NCI-H146 (cell line): ENCODE measurements at places on chromosomes 2 and 18.
A peak's percentile ranks its signal among the peaks of the same experiment; 100 is the strongest.

DNA sequence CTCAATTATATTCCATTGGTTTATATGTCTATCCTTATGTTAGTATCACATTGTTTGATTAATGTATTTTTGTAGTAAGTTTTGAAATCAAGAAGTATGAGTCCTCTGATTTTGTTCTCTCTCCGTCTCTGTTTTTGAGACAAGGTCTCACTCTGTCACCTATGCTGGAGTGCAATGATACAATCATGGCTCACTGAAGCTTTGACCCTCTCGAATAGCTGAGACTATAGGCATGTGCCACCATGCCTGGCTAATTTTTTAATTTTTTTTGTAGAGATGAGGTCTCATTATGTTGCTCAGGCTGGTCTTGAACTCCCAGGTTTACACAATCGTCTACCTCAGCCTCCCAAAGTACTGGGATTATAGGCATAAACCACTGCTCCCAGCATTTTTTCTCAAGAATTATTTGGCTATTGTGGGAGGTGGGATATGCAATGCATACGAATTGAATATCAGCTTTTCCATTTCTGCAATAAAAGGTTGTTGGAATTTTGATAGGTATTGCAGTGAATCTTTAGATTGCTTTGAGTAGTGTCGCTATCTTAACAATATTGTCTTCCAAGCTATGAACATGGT is 17.7 kb upstream of the GORASP2 start:
- no peak for DNase-seq

- DNase-seq, result no peak
Measured at GRCh38 chr18:36408606-36409005, 111.1 kb downstream of the FHOD3 start.

GRCh38 chr18:79523736-79524180 is 128.0 kb downstream of the NFATC1 start:
- DNase-seq, result no peak

DNA sequence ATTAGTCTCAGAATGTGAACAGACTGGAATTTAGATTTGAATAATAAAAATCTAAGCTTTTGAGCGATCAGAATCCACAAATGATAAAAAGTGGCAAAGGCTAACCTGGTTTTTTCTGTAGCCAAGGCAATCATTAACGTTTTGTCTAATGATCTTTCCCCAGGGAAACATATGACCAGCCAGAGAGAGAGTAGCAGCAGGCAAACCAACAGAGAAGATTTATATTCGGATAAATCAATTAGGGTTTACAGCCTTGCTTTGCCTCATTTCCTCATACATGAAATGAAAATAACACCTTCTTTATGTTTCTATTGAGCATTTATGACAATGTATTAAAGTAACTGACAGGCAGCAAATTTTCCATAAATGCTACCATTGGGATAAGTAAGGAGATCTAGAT is 14.5 kb downstream of the TIA1 start:
- no peak for DNase-seq

DNA sequence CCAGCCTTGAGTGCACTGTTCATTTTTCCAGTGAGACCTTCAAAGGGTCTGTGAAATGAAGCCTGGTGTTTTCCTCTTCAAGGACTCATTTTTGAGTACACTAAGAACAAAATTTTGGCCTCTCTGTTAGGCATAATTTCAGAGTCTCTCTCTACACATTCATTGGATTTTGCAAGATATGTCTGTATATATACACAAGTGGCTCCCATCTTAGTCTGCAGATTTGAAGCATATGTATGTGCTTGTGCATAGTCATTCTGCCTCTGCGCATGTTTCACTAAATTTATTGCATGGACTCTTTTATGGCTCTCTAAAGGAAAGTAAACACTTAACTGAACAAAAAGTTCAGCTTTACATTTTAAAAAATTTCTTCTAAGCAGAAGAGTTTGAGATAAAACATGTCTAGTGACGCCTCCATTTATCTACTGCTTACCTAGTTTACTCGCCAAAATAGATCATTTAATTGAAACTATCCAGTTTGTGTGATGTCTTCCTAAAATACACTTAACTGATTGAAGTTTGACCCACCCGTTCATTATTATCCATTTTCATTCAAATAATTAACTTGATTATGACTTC is 145.9 kb downstream of the FMNL2 start:
- DNase-seq, result no peak

DNA sequence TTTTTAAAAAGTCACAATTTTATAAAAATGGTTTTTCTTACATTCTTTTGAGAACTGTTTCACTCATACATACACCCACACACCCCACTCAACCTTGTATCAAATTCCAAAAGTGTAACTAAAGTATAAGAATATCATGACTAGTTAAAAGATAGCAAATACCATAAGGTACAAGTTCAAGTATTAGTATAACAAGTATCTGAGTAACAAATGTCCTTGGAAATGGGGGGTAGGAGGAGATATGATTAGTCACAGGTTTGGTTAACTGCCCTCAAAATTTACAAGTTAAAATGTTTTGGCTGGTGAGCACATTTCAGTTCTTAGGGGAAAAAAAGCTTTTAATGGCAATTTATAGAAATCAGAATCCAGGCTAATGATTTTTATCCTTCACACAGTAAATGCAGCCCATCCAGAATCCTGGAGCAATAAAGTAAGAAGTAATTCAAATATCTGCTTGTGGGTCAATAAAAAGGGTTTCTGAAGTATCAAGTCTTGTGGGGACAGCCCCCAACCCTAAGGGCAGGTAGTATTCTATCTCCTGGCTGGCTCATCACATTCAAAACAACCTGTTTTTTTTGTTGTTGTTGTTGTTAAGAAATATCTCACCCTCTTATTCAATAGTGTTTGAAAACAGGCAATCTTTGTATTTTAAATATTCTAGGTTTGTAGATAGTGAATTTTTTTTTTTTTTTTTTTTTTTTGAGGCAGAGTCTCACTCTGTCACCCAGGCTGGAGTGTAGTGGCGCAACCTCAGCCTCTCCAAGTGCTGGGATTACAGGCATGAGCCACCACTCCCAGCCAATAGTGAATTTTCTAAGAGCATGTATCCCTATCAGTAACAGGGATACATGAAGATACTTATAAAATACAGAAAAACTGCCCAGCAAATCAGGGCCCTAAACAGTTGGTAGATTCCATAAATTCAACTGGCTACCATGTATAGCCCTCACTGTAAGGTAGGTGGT is 14.5 kb downstream of the IAH1 start:
- no peak for DNase-seq

GRCh38 chr18:2971741-2972552 is 41.0 kb downstream of the LPIN2 start:
- no peak for DNase-seq

DNA sequence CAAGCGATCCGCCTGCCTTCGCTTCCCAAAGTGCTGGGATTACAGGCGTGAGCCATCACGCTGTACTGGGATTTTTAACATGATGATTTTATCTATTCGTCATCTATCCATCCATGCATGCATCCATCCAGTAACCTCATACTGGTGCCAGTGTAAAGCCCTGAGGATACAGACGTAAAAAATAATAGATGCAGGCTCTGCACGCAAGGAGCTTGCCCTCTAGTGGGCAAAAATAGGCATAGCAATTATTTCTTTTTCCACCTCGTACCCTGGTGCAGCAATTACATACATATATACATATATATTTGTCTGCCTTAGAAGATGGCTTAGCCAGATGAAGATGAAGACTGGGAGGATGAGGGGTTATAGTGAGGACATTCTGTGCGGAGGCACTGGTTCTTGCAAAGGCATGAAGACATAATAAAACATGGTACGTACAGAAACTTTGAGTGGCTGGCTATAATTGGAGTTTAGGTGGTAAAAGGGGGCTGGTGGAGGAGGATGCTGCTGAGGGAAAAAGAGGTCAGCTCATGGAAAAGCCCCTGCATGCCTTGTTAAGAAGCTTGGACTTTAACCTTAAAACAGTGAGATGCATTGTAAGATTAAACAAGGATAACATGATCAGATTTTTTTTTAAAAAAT is 19.6 kb upstream of the RPIA start:
- peak; percentile 60 for DNase-seq

GRCh38 chr18:77395953-77396352 is 146.3 kb downstream of the GALR1 start:
- DNase-seq, result no peak

DNA sequence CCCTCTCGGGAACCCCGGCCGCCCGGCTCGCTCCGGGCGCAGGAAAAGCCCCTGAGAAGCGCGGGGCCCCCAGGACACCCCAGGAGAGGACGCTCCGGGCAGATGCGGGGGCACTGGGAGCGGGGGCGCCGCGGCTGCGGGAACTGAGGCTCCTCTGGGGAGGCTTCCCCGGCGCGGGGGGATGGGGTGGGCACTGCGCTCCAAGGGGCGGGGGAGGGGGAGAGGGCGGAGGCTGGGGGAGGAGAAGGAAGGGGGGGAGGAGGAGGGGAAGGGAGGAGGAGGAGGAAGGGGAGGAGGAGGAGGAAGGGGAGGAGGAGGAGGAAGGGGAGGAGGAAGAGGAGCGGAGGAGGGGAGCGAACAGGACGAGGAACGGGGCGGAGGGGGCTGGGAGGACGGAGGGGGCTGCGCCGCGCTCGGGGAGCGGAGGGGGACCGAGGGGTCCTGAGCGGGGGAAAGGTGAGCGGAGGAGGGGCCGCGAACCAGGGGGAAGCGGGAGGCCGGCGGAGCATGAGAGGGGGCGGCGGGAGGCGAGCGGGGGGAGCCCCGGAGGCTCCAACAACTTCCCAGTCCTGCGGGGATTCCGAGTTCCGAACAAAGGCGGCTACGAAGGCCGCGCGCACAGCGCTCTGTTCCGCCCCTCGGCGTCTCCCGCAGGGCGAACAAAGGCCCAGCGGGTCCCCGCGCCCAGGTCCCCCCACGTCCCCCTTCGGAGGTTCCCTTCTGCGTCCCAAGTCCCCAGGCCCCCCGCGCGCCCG is 742 bp downstream of the PXDN start:
- no peak for DNase-seq

DNA sequence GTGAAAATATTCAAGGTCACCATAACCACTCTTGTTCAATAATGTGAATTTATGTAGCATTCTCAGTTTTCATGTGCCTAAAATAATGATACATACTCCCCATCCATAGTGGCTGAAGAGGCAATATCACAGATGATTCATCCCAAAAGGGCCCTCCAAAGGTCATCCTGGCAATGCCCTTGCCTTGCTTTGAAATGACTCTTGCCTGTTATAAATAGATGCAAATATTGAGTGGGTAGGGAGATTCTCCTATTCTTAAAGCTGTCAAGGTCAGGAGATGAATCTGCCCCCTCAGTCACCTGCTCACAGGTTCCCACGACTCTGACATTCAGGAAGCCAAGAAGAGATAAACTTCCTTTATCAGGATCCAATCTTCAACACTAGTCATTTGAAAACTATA is 490.5 kb downstream of the TNS1 start:
- DNase-seq, result no peak

DNA sequence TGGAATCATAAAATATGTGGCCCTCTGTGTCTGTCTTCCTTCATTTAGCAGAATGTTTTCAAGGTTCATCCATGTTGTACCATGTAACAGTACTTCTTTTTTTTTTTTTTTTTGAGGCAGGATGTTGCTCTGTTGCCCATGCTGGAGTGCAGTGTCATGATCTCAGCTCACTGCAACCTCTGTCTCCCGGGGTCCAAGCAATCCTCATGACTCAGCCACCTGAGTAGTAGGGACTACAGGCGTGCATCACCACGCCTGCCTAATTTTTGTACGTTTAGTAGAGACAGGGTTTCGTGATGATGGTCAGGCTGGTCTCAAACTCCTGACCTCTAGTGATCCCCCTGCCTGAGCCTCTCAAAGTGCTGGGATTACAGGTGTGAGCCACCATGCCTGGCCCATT is 31.2 kb downstream of the RAB1A start:
- DNase-seq, result no peak

GRCh38 chr2:173659509-173659908 is 304.8 kb downstream of the CDCA7 start:
- DNase-seq, result no peak

DNA sequence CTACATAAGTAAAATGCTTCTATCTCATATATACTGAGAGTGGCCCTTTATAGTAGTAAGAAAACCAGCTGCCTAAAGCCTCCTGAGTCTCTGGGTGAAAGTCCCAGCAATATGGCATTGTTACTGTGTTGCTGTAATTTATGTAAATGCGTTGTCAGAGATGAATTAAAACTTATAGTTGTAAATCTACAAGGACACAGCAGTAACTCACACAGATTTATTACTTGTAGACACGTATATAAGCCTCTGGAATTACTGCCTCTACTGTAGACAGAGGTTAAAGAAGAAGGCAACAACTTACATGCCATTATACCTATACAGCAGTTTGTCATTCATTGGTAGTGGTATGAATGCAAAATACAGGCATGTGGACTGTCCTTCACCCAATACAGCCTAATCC is 169.1 kb upstream of the BOD1L2 start:
- no peak for DNase-seq

DNA sequence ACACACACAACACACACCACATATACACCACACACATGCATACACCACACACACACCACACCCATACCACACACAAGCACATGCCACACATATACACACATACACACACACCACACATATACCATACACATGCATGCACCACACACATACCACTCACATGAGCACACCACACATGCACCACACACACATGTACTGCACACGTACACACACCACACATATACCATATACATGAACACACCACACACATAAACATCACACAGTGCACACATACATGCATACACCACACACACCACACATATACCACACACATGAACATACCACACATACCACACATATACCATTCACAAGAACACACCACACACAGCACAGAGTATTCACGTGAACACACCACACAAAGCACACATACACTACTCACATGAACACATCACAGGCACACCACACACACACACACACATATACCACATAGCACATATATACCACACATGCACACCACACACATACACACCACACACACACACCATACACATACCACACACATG is 219.9 kb upstream of the RAB6C start:
- DNase-seq, result no peak

GRCh38 chr2:220935789-220936321 is 636.2 kb downstream of the EPHA4 start:
- DNase-seq, result no peak

- DNase-seq, result peak; percentile 18
Measured at GRCh38 chr2:112542984-112543661, 858 bp downstream of the POLR1B start.

DNA sequence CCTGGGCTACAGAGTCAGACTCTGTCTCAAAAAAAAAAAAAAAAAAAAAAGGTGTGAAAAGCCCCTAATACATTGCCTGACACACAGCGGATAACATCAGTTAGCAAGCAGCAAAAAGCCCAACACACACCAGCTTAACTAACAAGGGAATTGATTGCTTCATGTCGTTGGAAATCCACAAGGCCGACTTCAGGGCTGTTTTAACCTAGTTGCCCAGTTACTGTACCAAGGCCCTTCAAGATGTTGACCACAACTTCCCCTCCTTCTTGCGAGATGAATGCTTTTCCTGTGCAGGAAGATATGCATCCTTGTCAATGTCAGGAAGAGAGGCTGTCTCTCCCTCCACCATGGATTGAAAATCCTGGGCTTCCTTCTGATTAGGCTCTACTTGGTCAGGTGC is 202.9 kb downstream of the MIB1 start:
- no peak for DNase-seq

GRCh38 chr2:80050246-80050645 is 254.3 kb downstream of the LRRTM1 start:
- no peak for DNase-seq
